ENCODE measurements at places on chromosomes 11 and 22.

DNA sequence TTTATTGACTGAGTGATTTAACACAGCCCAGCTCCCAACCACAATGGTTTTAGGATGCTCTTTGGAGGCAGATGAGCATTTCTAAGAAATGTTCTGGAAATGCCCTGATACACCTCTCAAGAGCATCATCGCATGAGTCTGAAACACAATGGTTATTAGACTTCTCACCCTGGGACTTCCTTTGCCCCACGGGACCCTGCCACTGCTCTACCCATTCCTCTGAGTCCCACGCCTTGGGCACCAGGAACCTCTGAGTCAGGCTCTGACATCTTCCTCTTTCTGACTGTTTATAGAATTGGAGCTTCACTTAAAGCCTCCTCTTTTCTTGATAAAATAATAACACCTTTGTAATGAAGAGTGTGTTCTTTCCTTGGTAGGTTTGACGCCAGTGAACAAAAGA, 85.6 kb upstream of the PARVA start:
- DNase-seq, result no peak

DNA sequence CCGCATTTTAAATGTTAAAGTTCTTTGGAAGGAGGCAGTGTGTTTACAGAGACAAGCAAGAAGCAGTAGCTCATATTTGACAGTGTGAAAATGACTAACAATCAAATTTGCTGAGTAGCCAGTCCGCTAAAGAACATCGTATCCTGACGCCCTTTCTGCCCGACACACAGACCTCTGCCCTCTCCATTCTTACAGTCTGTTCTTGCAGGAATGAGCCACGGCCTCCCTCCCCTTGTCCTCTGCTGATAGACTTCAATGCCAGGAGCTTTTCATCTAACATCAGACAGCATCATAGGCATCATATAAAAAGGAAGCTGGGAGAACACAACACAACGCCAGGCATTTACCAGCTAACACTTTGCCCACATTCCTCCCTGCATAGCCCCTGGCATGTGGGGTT, 486.0 kb downstream of the OPCML start:
- no peak for DNase-seq

DNA sequence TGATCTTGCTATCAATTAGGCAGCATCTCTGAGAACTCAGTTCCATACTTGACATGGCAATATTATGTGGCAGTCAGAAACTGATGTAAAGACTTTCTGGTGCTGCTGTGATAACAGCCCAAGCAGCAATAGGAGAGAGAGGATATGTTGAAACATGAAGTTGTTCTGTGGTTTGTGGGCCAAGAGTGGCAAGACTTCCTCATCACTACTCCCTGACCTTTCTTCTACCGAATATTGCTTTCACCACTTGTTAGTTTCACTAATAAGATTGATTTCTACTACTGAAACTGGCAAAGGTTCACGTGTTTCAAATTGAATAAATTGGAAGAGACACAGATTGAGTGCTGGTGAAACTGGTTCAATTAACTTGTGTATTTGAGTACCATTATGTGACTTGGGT, 852.6 kb upstream of the RAG2 start:
- DNase-seq, result peak; percentile 63

GRCh38 chr11:104343578-104343977, 179.6 kb upstream of the PDGFD start:
- peak; percentile 17 for DNase-seq

DNA sequence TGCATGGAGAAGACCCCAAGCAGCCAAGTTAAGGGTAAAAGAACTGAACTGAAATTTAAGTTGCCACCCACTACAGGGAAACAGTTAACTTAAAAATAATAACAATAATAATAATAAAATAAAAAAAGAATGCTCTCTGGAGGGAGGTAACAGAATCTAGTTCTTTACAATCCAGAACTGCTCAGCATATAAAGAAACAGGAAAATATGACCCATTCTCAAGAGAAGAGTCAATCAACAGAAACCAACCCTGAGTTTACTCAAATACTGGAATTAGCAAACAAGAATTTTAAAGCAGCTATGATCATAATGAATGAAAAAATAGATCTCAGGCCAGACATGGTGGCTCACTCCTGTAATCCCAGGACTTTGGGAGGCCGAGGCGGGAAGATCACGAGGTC, 53.8 kb downstream of the DENND5A start:
- DNase-seq, result no peak

DNA sequence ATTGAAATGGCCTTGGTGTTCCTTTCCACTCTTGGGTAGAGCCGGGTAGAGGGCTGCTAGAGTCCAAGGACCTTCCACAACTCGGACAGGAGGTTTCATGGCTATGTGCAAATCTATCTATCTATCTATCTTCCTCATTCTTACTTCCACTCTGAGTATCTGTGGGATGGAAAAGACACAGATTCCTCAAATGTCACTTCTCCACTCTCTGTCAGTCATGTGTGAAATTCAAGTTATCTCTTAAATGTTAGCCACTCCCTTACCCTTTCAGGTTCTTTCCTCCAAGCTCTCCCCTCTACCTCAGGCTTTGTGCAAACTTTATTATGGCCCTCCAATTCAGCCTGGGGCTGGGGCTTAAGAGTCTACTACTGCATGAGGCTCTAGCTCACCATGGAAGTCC, 84.3 kb downstream of the GDPD4 start:
- no peak for DNase-seq

- peak; percentile 59 for DNase-seq
Measured at GRCh38 chr22:22463855-22464540, 44.5 kb downstream of the ZNF280B start.

- peak; percentile 21 for DNase-seq
Measured at GRCh38 chr11:82936261-82936660, 34.7 kb downstream of the DDIAS start.

GRCh38 chr22:46219636-46220035, 30.5 kb downstream of the CDPF1 start:
- no peak for DNase-seq

DNA sequence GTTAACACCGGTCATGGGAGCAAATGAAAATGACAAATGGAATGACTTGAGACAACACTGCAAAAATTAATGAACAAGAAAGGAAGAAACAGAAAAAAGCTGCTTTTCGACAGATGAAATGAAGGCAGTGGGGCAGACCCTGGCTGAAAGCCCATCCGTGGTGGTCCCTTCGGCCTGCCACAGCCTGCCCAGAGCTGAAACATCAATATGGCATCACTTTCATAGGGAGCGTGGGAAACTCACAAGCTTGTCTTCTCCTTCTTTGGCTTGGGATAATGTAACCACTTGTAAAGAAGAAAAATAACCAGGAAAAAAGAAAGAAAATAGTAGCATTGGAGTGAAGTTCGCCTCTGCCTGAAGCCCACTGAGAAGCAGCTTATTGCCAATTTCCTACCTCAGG, 78.8 kb downstream of the CTTN start:
- no peak for DNase-seq

- no peak for DNase-seq
Measured at GRCh38 chr11:121383716-121384115, 68.4 kb upstream of the SORL1 start.

- no peak for DNase-seq
Measured at GRCh38 chr22:20955548-20955947, 11.5 kb upstream of the AIFM3 start.

DNA sequence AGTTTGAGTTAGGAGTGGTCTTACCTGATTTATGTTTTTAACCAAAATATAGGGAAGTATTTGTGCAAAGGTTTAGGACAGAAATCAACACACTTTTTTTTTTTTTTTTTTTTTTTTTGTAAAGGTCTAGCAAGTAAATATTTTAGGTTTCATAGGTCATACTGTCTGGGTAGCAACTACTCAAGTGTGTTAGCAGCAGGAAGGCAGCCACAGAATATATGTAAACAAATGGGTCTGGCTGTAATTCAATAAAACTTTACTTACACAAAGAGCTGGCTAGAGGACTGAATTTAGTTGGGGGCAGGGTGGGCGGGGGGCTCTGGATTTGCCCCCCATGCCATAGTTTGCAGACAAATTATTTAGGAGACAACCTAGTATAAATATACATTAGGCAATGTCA, 510.4 kb downstream of the NELL1 start:
- DNase-seq, result no peak

DNA sequence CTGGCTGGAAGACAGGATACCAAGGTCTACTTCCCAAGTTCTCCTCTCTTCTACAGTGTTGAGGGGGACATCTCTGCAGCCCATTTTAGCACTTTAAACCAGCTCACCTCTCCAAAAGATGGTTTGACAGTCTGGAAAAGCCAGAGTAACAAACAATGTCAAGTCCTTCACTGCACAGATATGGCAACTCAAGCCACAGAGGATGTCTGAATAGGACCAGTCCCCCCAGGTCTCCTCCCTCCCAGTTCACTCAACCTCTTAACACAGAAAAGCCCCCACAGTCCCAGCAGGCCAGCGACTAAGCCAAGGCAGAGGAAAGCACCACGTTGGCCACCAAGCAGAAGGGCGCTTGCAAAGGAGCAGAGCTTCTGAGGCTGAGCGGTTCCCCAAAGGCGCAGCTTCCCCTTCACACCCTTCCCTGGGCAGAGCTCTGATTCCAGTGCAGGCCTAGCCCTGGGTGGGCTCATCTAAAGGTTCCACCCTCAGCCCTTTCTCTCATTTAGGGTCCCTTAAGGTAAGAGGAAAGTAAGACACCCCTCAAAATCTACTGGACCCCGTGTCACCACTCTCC, 62.7 kb downstream of the PAK1 start:
- DNase-seq, result peak; percentile 11

DNA sequence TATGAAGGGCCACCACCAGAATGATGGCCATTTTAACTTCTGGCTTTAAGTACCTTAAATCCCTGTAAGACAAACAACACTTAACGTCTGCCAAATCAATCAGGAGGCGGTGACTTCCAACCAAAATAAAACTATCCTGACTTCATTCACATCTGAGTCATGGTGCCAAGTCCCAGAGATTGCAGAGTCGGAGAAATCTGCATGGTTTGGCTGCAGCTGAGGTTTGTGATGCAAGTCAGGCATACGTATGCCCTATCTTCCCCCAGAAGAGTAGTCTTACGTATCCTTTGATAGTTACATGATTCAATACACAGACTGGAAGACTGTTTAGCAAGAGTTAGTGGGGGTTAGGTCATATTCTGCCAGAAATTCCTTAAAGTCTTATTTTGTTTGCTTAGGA, 1.7 kb upstream of the GAB2 start:
- DNase-seq, result peak; percentile 100

GRCh38 chr11:65404638-65405339, 17.8 kb upstream of the NEAT1 start:
- no peak for DNase-seq

GRCh38 chr11:44990665-44991064, 40.0 kb upstream of the TP53I11 start:
- no peak for DNase-seq

DNA sequence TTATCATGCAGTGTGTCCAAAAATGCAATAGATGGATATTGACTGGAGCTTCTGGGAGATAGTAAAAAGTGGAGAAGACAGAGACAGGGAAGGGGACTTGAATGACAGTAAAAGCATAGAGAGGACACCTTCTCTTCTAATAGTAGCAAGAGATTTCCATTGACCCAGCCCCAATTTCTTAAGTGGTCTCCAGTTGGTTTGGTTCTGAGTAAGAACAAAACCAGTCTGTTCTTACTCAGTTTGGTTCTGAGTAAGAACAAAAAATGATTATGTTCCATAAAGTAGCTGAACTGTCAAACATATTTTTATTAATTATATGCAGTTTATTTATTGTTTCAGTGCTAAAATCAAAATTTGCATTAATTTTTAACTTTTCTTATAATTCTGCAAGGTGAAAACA, 316.8 kb upstream of the MPPED2 start:
- DNase-seq, result no peak

DNA sequence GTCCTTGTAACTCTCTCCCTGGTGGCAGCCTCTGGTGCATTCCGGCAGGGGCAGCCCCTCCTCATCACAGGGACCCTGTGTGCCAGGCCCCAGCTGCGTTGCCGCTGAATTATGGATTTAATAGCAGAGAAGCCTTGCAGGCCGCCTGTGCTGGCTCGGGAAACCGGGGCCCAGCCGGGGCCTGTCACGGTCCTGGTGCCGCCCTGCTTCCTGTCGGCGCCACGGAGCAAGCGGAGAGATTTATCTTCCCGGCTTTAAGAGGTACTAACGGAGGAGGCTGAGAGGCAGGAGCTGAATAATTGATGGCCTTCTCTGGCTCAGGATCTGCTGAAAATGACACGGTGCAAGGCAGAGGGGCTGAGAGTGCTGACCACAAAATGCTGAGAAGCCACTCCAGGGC, 54.0 kb upstream of the CCDC188 start:
- DNase-seq, result peak; percentile 27

- no peak for DNase-seq
Measured at GRCh38 chr11:129696309-129696989, 119.2 kb upstream of the TMEM45B start.

DNA sequence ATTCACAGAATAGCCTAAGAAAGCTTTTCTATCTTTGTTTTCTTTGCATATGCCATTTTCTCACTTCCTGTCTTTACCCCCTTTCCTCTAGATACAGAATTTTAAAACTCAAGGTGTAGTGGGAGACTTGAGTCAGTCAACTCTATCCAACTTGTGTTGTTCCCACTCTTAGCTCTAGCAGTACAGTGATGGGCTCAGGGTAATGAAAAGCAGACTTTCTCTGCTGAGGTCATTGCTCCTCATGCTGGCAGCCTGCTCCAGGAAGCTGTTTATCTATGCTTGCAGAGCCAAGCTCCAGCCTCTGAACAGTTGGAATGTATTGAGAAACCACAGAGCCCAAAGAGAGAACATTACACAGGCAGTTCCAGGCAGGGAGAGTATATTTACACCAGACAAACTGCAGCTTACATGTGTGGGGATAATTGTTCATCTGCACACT, 68.1 kb downstream of the CSTPP1 start:
- DNase-seq, result peak; percentile 99

GRCh38 chr11:1825039-1825740, 9.6 kb upstream of the SYT8 start:
- DNase-seq, result peak; percentile 22

DNA sequence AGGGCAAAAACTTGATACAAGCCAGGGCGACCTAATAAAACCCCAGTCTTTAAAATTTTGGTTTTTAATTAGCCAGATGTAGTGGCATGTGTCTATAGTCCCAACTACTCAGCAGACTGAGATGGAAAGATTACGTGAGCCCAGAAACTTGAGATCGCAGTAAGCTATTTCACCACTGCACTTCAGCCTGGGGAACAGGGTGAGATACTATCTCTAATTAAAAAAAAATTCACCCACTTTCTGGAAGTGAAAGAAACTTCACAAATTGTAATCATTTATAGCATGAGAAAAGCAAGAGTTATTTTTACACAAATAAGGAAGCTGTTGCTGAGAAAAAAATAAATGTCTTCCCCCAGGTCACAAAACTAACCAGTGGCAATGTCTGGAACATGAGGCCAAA, 882 bp upstream of the GLYATL2 start:
- DNase-seq, result no peak

GRCh38 chr22:39003165-39003638, 10.9 kb upstream of the APOBEC3C start:
- DNase-seq, result peak; percentile 82
